ENCODE measurements at places on chromosomes 1 and 21.

- DNase-seq = no peak
- no peak overlapping the region for H3K27ac ChIP-seq
- H3K36me3 ChIP-seq = no peaks in the 10 kb centered on the region
- no peak overlapping the region for H3K4me3 ChIP-seq
Observed at GRCh38 chr1:154768456-154769125, 101.5 kb downstream of the KCNN3 start.

DNA sequence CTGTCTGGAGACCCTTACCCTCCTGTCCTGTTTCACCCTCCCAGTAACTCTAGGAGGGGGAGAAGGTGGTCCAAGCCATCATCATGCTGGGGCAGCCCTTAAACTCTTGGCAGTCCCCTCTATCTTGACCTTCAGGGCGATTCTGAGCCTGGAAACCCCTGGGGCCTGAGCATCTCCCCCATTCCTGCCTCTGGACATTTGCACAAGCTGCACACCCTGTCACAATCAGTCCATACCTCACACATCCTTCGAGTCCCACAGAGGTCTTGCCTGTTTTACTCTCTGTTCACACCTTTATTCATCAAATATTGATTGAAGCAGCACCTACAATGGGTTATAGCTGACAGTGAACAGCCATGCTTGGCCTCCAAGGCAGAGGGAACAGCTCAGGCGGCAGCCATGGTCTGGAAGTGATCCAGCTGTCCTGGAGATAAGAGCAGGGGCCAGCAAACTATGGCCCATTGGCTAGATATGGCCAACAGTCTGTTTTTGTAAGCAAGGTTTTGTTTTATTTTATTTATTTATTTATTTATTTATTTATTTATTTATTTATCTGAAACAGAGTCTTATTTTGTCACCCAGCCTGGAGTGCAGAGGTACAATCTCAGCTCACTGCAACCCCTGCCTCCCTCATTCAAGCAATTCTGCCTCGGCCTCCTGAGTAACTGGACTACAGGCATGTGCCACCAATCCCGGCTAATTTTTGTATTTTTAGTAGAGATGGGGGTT is 7.1 kb upstream of the FAM131C start:
- H3K27ac ChIP-seq = no peak overlapping the region
- no peak overlapping the region for H3K4me3 ChIP-seq

- DNase-seq = no peak
- H3K27me3 ChIP-seq = no peaks in the 10 kb centered on the region
- H3K4me1 ChIP-seq = no peaks in the 10 kb centered on the region
- H3K27ac ChIP-seq = no peak overlapping the region
- H3K4me3 ChIP-seq = no peak overlapping the region
- H3K36me3 ChIP-seq = no peaks in the 10 kb centered on the region
Observed at GRCh38 chr1:65330021-65330420, 20.7 kb downstream of the DNAJC6 start.

GRCh38 chr21:38758501-38759214 is 47.1 kb upstream of the ETS2 start:
- no peaks in the 10 kb centered on the region for H3K36me3 ChIP-seq
- H3K27ac ChIP-seq = no peak overlapping the region
- DNase-seq = no peak
- no peaks in the 10 kb centered on the region for H3K27me3 ChIP-seq
- H3K4me3 ChIP-seq = no peak overlapping the region

DNA sequence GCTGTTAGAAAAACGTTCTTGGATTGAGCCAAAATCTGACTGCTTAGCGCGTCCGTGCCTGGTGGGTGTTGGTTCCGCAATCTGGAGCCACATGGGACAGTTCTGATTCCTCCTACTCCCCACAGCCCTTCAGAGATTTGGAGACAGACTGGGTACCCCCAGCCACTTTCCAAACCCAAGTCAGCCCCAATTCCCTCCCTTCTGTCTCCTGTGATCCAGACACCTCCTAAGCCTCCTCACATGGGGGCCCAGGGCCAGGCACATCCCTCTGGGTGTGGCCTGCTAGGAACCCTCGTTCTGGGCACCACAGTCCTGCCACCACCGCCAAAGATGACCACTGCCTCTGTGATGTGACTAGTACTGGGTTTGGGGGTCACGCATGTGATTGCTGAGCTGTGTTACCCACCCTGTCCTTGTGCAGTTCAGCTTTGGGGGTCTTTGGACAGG is 4.8 kb downstream of the PLA2G5 start:
- H3K27me3 ChIP-seq = no peaks in the 10 kb centered on the region
- H3K27ac ChIP-seq = no peak overlapping the region
- H3K36me3 ChIP-seq = no peaks in the 10 kb centered on the region
- no peaks in the 10 kb centered on the region for H3K4me1 ChIP-seq

DNA sequence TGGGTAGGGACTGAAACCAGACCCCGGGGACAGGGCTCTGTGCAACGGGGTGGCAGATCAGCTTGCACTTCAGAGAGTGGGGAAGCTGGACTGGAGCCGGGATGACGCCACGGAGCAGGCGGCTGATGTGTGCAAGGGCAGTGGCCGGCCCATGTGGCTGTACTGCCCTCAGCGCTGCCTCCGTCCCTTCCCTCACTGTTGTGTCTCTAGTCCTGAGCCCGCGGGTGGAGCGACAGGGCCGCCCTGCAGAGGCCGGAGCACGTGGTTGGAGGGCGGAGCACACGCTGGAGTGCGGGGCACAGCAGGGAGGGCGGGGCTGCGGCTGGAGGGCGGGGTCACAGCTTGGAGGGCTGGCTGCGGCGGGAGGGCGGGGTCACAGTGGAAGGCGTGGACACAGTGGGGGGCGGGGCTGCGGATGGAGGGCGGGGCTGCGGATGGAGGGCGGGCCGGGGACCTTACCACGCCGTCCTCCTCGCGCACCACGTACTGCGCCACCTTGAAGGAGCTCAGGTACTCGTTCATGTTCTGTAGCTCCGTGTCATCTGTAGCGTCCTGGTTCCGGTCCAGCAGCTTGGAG is 52.4 kb downstream of the CHD5 start:
- H3K36me3 ChIP-seq = peaks cover 4% of the 10 kb centered on the region
- H3K4me1 ChIP-seq = peaks cover 8% of the 10 kb centered on the region
- DNase-seq = peak; percentile 26
- no peak overlapping the region for H3K4me3 ChIP-seq
- no peaks in the 10 kb centered on the region for H3K27me3 ChIP-seq

GRCh38 chr1:185645162-185645640 is 89.0 kb upstream of the HMCN1 start:
- no peaks in the 10 kb centered on the region for H3K36me3 ChIP-seq
- DNase-seq = no peak
- H3K27me3 ChIP-seq = no peaks in the 10 kb centered on the region
- peak overlapping the region; percentile 15 for H3K27ac ChIP-seq

DNA sequence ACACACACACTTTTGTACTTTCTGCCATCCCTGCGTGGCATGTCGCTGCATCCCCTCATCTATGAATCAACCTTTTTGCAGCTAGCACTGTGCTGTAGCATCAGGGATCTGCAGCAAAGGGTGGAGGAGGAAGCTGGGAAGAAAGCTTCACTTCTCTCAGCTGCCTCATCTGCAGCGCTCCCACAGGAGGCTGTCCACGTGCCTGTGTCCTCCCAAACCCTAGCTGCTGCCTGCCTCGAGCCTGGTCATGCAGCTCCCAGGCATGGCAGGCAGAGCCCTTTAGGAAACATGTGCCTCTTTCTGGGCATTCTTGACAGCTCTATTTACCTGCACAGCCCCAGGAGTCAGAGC is 262.1 kb upstream of the SGIP1 start:
- H3K36me3 ChIP-seq = no peaks in the 10 kb centered on the region
- no peak overlapping the region for H3K4me3 ChIP-seq
- peak; percentile 47 for DNase-seq
- peaks cover 64% of the 10 kb centered on the region for H3K4me1 ChIP-seq
- H3K27me3 ChIP-seq = no peaks in the 10 kb centered on the region

DNA sequence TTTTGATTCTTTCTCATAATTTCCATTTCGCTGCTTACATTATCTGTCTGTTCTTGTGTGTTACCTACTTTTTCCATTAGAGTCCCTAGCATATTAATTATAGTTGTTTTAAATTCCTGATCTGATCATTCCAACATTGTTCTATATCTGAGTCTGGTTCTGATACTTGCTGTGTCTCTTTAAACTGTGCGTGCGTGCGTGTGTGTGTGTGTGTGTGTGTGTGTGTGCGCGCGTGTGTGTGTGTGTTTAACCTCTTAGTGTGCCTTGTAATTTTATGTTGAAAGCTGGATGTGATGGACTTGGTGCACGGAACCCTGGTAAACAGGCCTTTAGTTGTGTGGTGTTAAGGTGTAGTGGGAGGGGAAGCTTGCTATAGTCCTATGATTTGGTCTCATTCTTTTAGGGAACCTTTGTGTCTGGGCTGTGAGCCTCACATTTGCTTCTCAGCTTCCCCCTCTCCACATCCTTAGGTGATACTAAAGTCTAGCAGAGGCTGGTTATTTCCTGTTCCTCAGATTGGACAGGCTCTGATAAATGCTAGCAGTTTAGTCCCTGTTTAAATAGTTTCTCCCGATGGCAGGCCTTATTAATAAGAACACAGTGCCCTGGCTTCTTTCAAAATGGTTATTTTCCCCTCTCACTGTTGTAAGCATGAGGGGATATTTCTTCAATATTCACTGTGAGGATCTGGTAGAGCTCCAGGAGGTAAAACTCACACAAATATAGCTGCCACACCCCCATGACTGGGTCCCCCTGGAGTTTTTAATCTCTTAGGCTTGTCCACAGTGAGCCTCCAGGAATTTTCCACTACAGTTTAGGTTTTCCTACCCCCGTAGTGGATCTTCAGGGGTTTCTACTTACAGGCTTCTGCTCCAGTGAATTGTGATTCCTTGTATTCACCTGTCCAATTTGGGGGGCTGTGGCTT is 118.3 kb downstream of the GALNT2 start:
- H3K4me1 ChIP-seq = peaks cover 34% of the 10 kb centered on the region
- peak overlapping the region; percentile 39 for H3K27ac ChIP-seq
- H3K36me3 ChIP-seq = peaks cover 26% of the 10 kb centered on the region
- no peak overlapping the region for H3K4me3 ChIP-seq
- no peaks in the 10 kb centered on the region for H3K27me3 ChIP-seq
- no peak for DNase-seq

- H3K27me3 ChIP-seq = no peaks in the 10 kb centered on the region
- DNase-seq = no peak
- H3K27ac ChIP-seq = no peak overlapping the region
- no peaks in the 10 kb centered on the region for H3K36me3 ChIP-seq
- no peaks in the 10 kb centered on the region for H3K4me1 ChIP-seq
- no peak overlapping the region for H3K4me3 ChIP-seq
Observed at GRCh38 chr1:43841321-43842174, 92.1 kb upstream of the ARTN start.

DNA sequence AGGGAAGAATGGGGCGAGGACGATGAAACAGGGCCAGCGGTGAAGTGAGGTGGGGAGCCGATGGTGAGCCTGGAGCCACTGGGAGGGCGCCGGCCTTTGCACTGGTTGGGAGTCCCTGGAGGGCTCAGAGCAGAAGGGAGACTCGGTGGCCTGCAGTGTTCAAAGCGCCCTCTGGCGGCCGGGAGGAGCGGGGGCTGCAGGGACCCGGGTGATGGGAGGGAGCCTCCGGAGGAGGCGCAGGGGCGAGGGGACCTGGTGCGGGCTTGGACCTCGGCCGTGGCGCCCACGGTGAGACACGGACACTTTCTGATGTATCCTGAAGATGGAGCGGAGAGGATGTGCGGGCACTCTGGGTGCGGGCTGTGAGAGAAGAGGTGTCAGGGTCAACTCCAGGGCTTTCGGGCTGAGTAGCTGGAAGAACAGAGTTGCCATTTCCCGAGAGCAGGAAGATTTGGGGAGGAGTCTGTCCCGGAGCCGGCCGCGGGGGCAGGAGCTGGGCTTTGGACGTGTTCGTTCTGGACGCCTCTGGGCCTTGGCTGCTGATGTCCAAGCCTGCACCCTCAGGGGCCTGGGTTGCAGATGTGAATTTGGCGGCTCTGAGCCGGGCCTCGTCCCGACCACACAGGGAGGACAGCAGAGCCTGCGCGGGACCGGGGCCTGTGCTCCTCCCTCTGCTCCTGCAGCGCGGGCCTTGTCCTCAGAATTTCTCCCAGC is 29.7 kb downstream of the HEYL start:
- no peaks in the 10 kb centered on the region for H3K36me3 ChIP-seq
- H3K27ac ChIP-seq = no peak overlapping the region
- no peak overlapping the region for H3K4me3 ChIP-seq

GRCh38 chr1:210143465-210144062 is 89.0 kb upstream of the SERTAD4 start:
- H3K27ac ChIP-seq = no peak overlapping the region
- H3K36me3 ChIP-seq = no peaks in the 10 kb centered on the region
- DNase-seq = peak; percentile 92

DNA sequence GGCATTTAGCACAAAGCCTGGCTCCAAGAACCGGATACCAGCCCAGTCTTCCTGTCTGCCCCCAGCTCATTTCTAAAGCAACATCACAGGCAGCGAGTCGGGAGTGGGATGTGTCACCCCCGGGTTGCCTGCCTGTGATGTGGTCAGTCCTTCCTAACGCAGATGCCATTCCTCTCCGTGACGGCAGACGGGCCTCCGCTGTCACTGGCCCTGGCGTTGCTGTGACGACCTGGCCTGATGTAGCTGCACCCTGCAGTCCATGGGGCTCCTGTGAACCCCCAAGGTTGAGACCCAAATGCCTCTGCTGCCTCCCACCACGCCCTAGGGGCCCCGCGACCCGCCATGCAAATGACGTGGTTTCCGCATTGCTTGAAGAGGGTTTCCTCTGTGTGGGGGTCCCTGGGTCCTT is 12.3 kb downstream of the TNFRSF1B start:
- peak overlapping the region; percentile 97 for H3K27ac ChIP-seq
- no peaks in the 10 kb centered on the region for H3K27me3 ChIP-seq
- no peak for DNase-seq
- no peak overlapping the region for H3K4me3 ChIP-seq

DNA sequence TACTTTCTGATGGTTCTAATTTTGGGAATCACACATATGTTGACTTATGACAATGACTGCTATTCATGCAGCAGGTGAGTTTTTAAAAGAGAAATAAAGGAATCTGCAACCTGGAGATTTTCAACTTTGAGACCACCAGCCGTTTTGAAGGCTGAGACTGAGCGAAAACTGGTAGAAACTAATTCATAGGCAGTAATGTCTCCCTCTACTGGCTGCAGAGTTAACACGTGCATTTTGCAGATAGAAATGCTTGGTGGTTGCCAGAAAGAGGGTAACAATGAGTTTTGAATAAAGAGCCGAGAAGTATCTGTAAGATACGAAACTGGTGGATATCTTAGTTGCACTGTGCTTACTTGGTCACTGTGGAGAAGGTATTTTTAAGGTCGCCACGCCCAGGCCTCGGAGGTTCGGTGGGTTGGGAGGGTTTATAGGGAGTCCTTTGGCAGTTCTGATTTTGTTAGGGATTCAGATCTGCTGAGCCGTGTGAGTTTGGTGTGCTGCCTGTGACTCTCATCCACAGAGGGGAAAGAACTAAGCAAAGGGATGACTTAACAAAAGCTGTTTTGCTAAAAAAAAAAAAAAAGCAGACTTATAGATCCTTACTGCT is 83.0 kb downstream of the RYR2 start:
- no peak for DNase-seq
- H3K27me3 ChIP-seq = no peaks in the 10 kb centered on the region
- H3K4me1 ChIP-seq = no peaks in the 10 kb centered on the region
- no peaks in the 10 kb centered on the region for H3K36me3 ChIP-seq

- no peaks in the 10 kb centered on the region for H3K36me3 ChIP-seq
- no peaks in the 10 kb centered on the region for H3K27me3 ChIP-seq
- no peak overlapping the region for H3K27ac ChIP-seq
- no peak for DNase-seq
Observed at GRCh38 chr1:29607236-29607635, 370.9 kb downstream of the PTPRU start.
